ENCODE measurements at places on chromosomes 7 and 10. TPM values are rescaled to one million over a fixed set of nuclear protein-coding genes. Genes with fewer than 3 reads are reported as not detected.

CNPY1 gene
- not detected for total RNA-seq

NXPH1 gene
- not detected for total RNA-seq

HNRNPH3 gene
- total RNA-seq = 43.2 TPM

DCLRE1A gene
- 6.2 TPM for total RNA-seq

HOXA9 gene
- 3.0 TPM for total RNA-seq

CYP2E1 gene
- total RNA-seq = 4.0 TPM
